NCI-H526 (cell line): ENCODE measurements at places on chromosomes 2 and 18.
A peak's percentile ranks its signal among the peaks of the same experiment; 100 is the strongest.

DNA sequence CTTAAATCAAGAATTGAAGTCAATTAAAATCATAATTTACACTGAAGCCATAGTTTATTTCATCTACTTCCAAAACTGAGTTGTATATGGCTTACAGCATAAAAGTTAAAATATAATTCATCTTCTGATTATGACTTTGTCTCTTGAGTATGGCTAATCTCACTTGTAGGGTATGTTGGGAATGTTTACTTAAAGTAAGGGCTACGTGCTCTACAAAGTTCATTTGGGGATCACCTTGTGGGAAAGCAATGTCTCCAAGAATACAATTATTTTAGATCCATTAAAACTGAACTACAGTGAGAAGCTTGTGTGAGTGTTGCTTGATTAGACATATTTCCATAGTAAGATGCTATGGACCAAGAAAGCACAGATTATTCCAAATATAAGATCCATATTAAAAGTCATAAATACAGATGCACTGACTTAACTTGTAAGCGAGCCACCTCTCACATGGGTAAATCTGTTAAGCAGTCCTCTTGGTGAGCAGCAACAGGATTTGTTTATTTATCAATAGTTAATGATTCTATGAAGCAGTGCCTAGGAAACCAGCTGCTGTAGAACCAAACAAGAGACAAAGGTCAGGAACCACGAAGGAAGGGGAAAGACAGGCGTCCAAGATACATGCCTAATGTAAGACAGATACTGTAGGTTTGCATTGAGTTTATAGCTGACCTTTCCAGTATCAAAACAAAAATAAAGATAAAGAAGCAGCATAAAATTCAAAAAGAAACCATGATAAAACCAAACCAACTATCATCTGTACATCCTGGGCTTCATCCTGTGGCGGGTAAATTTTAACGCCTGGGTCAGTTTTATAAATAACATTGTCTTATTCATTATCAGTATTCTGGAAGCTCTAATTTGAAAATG is 24.8 kb downstream of the DSG4 start:
- DNase-seq, result no peak

DNA sequence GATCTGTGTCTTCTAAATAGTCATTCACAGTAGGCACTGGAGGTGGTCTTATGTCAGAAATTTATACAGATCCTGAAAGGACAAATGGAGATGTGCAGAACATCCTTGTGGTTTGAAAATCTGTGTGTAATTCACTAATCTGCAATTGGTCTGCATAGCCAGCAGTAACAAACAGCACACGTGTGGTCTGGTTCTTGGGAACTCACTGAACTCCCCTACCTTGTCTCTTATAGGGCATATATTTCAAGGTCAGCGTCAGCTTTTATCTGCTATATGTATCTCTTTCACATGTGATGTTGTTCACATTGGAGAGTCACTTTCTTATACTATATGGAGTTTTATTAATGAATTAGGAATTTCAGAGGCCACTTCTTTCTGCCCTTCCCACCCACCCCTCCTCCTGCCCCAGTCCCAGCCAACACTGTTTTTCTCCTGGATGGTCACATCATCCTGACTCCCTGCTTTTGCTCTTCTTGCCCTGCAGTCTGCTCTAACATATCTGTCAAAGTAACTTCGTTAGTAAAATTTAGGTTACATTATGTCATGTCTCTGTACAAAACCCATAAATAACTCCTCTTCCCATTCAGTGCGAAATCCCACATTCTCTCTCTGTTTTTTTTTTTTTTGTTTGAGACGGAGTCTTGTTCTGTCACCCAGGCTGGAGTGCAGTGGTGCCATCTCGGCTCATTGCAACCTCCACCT is 35.4 kb upstream of the CABYR start:
- no peak for DNase-seq

GRCh38 chr2:239772721-239773120 is 252.4 kb downstream of the NDUFA10 start:
- DNase-seq, result no peak

GRCh38 chr2:215744514-215744913 is 268.8 kb downstream of the MREG start:
- DNase-seq, result no peak

- no peak for DNase-seq
Observed at GRCh38 chr18:5068851-5069250, 128.2 kb downstream of the AKAIN1 start.

DNA sequence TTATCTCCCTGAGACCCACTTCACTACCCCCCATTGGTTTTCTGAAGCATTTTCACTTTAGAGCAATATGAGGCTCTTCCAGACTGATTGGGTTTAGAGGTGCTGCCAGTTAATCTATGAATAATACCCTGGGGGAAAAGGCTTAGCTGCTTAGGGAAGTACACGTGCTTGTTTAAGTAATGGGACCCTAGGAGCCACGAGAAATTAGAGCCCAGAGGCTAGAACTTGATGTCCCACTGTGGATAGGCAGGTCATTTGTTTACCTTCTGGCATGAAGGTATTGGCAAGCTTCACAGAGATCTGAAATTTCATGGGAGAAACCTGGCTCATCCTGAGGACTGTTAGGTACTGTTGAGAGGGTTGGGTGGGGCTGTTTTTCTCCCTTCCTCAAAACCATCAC is 59.7 kb downstream of the CLIP4 start:
- no peak for DNase-seq

DNA sequence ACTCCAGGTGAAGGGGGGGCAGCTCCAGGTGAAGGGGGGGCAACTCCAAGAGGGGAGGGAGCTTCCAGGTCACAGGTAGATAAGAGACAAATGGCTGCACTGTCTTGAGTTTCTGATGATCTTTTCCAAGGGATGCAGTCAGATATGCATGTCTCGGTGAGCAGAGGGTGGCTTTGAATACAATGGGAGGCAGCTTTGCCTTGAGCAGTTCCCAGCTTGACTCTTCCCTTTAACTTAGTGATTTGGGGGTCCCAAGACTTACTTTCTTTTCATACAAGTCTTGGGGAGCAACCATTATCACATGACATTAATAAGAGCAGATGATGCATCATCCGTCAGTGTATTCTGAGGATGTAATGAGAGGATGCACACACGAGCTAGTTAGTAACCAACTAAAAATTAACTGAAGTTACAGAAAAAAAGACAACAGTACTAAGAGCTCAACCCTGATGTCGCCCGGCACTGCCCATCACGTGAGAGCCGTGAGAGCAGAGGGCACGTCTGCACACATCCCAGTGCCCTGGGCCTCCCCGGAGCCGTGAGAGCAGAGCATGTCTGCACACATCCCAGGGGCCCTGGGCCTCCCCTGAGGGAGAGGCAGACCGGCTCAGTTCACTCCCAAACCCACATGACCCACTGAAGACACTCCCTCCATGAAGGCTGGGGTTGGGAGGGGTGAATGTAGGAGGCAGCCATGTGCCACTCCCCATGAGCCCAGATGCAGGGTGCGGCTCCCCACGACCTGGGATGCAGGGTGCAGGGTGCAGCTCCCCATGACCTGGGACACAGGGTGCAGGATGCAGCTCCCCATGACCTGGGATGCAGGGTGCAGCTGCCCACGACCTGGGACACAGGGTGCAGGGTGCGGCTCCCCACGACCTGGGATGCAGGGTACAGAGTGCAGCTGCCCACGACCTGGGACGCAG is 39.4 kb downstream of the PXDN start:
- peak; percentile 22 for DNase-seq

- peak; percentile 33 for DNase-seq
Observed at GRCh38 chr2:234425639-234426603, 71.0 kb downstream of the ARL4C start.

GRCh38 chr2:121179467-121179866 is 105.5 kb downstream of the TFCP2L1 start:
- DNase-seq, result no peak

GRCh38 chr2:237500681-237501424 is 13.8 kb downstream of the MLPH start:
- DNase-seq, result no peak

DNA sequence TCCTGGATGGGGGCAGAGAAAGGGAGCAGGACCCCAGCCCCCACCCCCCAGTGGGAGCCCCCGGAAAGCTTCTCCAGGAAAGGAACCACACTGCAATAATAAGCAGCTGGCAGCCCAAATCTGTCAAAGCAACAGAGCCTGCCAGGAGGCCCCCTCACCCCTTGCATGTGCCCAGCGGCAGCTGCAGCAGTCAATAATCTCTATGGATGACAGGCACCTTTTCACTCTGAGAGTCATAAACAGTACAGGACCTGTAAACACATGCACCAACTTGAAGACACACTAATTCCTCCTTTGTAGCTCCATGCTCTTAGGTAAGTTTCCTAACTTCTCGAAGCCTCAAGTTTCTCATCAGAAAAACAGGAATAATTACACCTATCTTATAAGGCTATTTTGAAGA is 26.2 kb upstream of the KDM3A start:
- DNase-seq, result no peak

GRCh38 chr2:144426355-144426754 is 93.6 kb downstream of the ZEB2 start:
- DNase-seq, result no peak

- DNase-seq, result peak; percentile 86
Observed at GRCh38 chr2:184971546-184972068, 373.3 kb downstream of the ZNF804A start.

DNA sequence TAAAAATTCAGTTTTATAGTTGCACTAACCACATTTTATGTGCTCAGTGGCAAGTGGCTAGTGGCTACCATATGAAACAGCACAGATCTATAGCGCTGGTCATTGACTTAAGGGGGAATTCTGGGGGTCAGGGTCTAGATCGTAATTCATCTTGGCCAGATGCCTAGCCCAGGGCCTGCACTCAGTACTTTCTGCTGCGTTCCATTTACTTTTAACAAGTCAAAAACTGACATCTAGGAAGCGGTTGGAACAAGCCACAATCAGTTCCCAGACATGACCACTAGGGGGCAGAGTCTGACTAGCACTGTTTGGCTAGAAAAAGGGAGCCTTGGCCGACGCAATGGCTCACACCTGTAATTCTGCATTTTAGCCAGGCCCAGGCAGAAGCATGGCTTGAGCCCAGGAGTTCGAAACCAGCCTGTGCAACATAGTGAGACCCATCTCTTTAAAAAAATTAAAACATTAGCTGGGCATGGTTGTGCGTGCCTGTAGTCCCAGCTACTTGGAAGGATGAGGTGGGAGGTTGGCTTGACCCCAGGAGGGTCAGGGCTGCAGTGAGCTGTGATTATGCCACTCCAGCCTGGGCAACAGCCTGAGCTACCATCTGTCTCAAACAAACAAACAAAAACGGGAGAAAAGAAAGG is 9.0 kb upstream of the TMBIM1 start:
- DNase-seq, result peak; percentile 90

GRCh38 chr18:76827205-76828200 is 5.1 kb downstream of the ZNF236 start:
- DNase-seq, result no peak

DNA sequence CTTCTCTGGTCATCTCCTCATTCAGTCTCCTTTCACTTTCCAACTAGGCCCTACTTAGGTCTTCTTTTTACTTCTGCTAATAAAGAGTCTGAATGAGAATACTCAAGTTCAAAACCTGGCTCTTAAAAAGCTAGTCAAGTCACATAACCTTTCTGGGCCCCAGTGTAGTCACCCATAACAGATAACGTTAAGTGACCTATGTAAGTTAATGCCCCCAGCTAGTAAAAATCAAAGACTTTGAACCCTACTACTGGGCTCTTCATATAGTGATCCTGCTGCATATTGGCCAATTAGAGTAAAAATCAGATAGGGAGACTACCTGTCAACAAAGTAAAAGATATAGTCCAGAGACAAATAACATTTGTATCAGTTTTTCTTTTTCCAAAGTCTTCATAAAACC is 17.7 kb downstream of the ARL5A start:
- DNase-seq, result no peak

- no peak for DNase-seq
Observed at GRCh38 chr2:139099721-139100120, 319.5 kb upstream of the NXPH2 start.

DNA sequence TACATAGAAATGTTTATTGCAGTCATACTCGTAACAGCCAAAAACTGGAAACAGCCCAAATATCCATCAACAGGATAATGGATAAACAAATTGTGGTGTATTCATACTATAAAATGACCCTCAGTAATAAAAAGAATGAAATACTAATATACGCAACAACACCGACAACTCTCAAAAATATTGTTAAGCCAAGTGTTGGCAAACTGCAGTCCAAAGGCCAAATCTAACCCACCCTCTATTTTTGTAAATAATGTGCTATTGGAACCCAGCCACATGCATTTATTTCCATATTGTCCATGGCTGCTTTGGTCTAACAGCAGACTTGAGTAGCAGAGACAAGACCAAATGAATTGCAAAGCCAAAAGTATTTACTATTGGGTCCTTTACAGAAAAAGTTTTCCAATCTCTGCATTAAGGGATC is 151.0 kb downstream of the MREG start:
- no peak for DNase-seq

- DNase-seq, result no peak
Observed at GRCh38 chr18:8990276-8991031, 112.0 kb upstream of the NDUFV2 start.

DNA sequence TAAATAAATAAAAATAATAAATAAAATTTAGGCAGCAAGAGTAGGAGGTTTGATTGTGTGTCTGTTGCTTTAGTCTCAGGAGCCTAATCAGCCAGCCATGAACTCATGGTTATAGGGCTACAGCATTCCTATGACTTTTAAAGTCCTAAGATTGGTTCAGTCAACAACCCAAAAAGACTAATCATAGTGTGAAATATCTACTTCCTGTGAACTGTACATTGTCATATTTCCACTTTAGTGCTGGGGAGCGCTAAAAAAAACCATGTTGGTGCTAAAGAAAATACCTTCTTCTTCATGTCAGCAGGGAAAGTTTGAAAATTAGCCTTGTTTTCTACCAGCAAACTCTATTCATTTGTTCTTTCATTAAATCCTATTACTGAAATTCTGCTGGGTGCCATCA is 521.6 kb downstream of the RNF144A start:
- no peak for DNase-seq

- DNase-seq, result peak; percentile 80
Observed at GRCh38 chr2:212940816-212941215, 210.6 kb downstream of the IKZF2 start.

DNA sequence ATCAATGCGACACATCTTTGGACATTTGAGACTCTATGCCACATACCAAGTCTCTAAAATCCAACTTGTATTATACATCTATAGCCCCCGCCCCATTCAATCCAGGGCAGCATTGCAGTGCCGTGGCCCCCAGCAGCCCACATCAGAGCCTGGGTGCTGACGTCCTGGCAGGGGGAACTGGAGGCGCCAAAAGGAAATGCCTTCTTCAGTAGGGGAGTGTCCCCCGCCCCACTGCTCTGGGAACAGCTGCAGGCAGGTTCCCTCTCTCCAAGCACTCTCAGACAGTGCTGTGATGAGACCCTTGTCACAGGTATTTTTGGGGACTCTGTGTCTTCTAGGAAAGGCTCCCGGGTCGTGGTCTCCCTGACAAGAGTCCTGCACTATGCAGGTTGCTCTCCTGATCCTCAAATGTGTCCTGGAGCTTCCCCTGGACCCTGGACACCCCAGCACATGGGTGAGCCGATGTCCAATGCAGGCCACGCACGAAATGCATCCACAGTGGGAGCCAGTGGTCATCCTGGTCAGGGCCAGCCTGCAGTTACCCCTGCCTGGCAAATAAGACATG is 188.7 kb downstream of the RTP5 start:
- no peak for DNase-seq
